Left hindlimb (tissue), 1 donor: ENCODE measurements at places on chromosomes 13 and 19.

- no peak for DNase-seq
Measured at GRCh38 chr13:29954082-29955028, 103.9 kb upstream of the UBL3 start.

DNA sequence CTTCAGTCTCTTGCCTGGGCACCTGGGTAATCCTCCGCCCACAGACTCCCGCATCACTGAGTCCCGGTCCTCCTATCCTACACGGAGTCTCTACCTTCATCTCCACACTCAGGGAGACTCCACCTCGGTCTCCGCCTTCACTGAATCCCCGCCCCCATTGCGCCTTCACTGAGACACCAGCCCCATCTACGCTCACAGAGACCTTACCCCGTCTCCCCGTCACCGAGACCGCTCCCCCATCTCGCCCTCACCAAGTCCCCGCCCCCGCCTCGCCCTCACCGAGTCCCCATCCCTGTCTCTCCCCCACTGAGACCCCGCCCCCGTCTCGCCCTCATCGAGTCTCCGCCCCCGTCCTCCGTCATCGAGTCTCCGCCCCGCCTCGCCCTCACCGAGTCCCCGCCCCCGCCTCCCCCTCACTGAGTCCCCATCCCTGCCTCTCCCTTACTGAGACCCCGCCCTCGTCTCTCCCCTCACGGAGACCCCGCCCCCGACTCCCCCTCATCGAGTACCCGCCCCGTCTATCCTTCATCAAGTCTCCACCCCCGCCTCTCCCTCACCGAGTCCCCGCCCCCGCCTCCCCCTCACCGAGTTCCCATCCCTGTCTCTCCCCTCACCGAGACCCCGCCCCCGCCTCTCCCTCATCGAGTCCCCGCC lies 23.1 kb upstream of the ZNF846 start:
- DNase-seq: peak; percentile 99

- DNase-seq: peak; percentile 73
Measured at GRCh38 chr13:110307767-110308655, 927 bp downstream of the COL4A2 start.

GRCh38 chr13:95626768-95627167 lies 17.7 kb downstream of the DZIP1 start:
- DNase-seq: no peak

DNA sequence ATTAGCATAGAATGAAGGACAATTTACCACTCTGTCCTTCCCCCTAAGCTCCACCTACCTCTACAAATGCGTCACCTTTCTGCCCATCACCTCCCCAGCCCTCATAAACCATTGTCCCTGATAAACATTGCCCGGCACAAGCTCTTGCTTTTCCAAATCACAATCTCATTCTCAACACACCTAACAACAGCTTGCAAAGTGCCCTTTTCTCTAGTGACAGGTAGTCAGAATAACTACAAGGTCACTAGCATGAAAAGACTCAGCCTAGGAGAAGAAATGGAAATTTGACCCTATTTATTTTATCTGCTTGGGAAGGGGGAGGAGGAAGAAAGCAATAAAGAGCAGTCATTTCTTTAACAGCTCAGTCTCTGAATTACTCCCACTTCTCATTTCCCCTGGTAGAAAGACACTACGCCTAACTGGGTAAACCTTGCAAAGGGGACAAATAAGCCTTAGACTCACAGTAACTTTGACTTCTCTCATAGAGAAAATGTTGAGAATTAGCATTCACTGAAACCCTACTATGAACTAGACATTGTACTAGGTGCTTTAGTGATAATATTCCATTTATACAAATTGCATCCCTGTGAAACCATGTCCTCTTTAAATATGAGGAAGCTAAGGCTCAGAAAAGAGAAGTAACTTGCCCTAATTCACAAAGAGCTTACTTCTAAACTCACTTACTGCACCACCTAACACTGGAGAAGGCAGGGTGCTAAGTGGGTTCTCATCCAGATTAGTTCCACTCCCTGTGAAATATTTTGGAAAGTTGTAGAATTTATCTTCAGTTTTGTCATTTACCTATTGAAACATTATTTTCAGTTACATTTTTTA lies 116.2 kb upstream of the FNDC3A start:
- DNase-seq: no peak

- DNase-seq: no peak
Measured at GRCh38 chr19:34493038-34493648, 11.6 kb downstream of the WTIP start.

- DNase-seq: no peak
Measured at GRCh38 chr19:12932392-12933286, 872 bp downstream of the FARSA start.

GRCh38 chr19:46487802-46488445 lies 7.7 kb downstream of the PNMA8B start:
- DNase-seq: peak; percentile 85

GRCh38 chr13:69324090-69324886 lies 783.3 kb upstream of the ATXN8OS start:
- no peak for DNase-seq

DNA sequence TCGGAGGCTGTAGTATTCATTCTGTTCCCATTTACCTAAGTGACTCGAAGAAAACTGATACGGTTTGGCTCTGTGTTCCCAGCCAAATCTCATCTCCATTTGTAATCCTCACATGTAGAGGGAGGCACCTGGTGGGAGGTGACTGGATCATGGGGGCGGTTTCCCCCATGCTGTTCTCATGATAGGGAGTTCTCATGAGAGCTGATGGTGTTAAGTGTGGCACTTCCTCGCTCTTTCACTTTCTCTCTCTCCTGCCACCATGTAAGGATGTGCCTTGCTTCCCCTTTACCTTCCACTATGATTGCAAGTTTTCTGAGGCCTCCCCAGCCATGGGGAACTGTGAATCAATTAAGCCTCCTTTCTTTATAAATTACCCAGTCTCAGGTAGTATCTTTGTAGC lies 23.5 kb downstream of the SLAIN1 start:
- DNase-seq: no peak
